ENCODE measurements at places on chromosomes 13 and 19.

DNA sequence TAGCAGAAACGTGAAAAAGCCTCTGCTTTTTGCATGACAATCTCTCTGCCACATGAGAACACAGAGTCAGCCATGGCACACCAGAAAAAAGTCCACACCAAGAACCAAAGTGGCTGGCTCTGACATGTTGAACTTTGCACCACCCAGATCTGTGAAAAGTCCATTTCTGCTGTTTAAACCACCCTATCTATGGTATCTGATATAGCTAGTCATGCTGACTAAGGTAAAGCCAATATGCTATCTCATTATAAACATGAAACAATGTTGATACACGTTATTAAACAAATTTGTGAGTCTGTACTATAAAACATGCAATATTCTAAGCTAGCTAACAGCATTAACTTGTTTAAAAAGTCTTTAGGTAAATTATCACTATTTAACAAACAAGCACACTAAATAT is 21.0 kb upstream of the ZNF432 start:
- no peak for DNase-seq

DNA sequence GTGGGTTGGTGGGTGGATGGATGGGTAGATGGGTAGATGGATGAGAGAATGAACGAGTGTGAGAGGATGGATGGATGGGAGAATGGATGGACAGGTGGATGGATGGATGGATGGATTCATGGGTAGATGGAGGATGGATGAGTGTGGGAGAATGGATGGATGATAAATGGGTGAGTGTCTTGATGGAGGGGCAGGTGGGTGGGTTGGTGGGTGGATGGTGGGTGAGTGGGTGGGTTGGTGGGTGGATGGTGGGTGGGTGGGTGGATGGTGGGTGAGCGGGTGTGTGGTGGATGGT is 35.4 kb upstream of the ONECUT3 start:
- no peak for DNase-seq

DNA sequence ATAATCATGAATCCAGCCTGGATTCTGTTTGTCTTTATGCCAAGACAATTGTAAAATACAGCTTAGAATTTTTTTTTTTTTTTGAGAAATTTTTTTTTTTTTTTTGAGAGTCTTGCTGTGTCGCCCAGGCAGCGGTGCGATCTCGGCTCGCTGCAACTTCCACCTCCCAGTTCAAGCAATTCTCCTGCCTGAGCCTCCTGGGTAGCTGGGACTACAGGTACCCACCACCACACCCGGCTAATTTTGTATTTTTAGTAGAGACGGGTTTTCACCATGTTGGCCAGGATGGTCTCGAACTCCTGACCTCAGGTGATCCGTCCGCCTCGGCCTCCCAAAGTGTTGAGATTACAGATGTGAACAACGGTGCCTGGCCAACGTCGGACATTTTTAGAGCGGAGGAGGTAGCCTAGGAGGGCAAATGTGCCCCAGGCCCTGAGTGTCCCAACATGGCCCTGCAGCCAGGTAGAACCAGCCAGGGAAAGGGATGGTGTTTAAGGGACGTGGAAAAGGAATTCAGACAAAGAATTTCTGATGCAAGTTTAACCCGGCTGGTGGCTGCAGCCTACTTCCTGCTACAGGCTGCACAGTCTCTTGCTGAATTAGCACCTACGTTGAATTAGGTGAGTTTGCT is 89.8 kb downstream of the GNG7 start:
- no peak for DNase-seq

- DNase-seq, result no peak
These were observed 42.2 kb upstream of the VSTM2B start for GRCh38 chr19:29483641-29483920.

DNA sequence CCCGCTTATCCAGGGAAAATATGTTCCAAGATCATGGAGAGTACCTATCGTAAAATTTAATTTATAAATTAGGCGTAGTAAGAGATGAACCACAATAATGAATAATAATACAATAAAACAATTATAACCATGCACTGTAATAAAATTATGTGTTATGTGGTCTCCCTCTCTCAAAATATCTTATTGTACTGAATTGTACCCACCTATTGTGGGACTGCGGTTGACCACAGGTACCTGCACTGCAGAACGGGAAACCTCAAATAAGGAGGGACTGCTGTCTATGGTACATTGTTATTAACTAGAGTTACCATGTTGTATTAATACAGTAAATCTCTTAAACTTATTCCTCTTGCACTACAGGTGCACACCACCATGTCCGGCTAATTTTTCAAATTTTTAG is 5.3 kb upstream of the KLK12 start:
- DNase-seq, result no peak

DNA sequence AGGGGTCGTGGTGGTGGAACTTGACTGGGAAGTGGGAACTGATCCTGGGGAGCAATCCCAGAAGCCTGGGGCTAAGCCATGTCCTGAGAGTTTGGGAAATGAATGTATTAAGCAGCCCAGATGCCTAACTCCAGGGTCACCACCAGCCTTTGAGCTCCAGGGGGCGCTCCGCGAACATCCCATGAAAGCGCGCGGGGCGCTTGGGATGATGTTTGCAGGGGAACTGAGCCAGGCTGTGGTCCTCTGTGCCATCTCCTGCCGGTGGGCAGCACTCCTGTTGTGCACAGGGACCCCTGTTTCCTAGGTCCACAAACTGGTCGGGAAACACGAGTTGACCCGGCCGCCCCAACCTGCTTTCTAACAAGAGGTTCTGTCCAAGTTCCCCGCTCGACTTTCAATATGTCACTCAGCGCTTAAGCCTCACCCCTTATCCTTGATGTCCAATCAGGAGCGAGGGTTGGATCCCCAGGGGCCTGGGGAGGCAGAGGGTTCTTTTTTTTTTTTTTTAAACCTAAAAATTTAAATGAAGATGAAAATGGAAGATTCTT is 14.4 kb downstream of the LEUTX start:
- DNase-seq, result peak; percentile 72

DNA sequence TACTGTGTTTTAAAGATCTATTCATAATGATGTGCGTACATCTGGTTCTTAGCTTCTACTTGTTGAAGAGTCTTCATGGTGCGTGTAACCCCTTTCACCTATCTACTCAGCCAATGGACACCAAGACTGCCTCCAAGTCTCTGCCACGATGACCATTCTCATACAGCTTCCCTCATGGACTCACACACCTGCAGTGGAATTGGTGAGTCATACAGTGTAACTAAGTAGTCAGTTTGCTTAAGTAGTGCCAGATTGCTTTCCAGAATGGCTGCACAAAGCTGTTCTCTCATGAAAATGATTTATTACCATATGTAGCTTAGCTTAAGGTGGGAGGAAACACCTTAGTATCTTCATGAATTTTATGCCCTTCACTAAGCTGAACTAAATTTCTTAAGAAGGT is 112.3 kb downstream of the AKAP11 start:
- no peak for DNase-seq

DNA sequence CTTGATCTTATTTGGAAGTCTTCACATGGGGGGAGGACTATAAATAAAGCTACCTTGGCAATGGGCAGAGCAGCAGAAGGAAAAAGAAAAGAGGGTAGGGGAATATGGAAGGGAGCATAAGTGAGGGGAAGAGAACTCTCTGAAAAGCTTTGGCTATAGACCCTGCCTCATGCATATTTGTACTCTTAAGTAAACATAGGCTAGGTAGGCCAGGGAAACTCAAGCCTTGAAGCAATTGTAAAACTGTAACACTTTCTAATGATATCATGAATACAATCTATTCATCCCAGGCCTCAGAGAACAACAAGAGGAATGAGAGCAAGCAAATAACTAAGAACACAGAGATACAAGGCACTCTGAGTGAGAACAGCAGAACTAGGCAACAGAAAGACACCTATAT is 20.4 kb downstream of the MYCBP2 start:
- DNase-seq, result no peak

- DNase-seq, result peak; percentile 77
These were observed 9.8 kb upstream of the ZNF627 start for GRCh38 chr19:11587302-11587974.

- DNase-seq, result no peak
These were observed 29.9 kb downstream of the CAPN12 start for GRCh38 chr19:38714354-38714778.

DNA sequence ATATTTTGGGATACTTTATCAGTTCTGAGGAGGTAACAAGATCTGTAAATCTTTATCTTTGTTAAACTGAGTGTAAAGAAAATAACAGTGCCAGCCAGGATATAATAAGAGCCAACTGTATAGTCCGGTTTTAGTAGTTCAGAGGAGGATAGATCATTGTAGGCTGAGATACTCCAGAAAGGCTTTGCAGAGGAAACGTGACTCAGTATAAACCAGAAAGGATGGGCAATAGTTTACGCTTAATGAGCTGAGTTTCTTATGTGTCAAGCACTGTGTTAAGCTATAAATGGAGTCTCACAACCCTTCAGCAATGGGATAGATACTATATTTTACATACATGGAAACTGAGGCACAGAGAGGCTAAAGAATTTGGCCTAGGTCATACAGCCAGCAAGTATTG is 3.8 kb downstream of the RFXAP start:
- no peak for DNase-seq

All from CD4-positive, alpha-beta T cell treated with Interleukin-15 for 1 hour (primary cell).